ENCODE measurements at places on chromosomes 4 and X.

DNA sequence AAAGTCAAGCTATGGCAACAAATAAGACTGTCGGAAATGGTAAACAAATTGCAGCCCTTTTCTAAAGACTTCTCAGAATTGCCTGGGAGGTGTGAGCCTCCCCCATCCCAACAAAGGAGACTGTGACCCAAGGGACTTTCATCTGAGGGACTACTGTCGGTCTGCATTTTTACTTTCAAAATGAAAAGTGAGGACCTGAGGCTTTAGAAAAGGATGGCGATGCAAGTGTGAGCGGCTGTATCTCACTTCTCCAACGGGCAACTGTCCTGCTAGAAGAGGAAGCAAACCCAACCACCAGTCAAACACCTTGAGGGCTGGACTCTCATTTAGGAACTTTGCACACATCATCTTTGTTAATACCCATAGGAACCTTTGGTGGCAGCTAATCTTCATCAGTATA is 62.6 kb upstream of the CLNK start:
- no peak for DNase-seq

DNA sequence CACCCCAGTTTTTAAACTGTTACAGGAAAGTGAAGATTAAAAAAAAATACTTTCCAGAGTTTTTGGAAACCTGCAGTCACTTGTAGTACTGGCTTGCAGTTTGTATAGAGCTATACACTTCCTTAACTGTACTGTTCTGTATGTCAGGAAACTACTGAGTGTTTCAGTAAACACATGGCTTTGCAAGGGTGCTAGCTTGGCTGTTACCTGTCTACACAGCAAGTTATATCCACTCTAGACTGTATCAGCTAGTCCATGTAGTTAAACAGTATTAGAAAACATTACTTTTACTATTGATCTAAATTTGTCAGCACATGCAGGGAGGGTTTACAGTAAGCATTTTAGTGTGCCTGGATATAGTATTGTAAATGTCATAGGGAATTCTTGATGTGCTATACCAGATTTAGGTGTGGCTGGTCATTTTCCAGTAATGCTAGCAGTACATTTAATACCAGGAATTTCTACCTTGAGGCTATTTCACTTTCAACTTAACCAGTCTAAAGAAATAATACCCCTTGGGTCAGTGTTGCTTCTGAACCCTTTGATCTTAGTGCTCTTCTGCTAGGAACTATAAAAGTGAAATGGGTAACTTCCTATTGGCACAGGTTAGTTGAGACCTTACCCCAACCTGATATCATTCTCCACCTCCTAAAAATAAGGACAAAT is 192.3 kb upstream of the ANKRD50 start:
- no peak for DNase-seq

DNA sequence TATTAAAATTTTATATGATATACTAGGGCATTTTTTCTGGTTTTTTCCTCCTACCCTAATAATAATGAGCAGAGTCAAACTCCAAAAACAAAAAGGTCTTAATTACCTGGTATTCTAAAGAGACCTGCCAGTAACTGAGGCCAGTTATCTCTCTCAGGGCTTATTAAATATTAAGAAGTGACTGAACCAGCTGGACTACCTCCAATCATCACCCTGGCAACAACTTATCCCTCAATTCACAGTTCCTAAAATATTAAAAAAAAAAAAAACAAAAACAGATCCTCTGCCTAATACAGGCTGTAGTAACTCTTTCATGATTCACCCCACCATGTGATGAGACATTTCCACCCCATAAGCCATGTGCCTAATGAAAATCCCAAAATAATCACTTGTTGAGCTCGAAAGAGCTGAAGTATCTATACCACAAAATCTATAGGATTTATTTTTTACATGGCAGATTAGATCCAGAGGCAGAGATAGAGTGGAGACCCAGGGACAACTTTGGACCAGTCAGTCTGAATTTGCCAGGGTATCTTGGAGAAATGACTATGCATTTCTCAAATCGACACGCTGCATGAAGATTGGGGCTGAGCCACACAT is 698.0 kb downstream of the FAT4 start:
- no peak for DNase-seq

DNA sequence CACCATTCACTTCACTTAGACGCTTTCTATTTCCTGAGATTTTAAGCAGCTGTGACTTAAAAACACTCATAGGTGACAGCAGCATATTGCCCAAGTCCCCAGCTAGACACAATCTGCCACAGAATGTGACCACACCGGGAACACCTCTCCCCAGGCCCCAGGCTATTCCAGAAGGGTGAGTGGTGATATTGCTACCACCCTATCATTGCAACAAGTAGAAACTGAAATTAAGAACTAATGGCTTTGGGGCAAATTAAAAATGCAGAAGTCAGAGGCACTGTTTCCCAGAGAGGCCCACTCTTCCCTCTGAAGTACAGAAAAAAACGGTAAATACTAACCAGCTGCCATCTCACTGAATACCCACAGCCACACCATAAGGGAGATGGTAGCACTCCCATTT is 35.0 kb downstream of the QDPR start:
- no peak for DNase-seq

DNA sequence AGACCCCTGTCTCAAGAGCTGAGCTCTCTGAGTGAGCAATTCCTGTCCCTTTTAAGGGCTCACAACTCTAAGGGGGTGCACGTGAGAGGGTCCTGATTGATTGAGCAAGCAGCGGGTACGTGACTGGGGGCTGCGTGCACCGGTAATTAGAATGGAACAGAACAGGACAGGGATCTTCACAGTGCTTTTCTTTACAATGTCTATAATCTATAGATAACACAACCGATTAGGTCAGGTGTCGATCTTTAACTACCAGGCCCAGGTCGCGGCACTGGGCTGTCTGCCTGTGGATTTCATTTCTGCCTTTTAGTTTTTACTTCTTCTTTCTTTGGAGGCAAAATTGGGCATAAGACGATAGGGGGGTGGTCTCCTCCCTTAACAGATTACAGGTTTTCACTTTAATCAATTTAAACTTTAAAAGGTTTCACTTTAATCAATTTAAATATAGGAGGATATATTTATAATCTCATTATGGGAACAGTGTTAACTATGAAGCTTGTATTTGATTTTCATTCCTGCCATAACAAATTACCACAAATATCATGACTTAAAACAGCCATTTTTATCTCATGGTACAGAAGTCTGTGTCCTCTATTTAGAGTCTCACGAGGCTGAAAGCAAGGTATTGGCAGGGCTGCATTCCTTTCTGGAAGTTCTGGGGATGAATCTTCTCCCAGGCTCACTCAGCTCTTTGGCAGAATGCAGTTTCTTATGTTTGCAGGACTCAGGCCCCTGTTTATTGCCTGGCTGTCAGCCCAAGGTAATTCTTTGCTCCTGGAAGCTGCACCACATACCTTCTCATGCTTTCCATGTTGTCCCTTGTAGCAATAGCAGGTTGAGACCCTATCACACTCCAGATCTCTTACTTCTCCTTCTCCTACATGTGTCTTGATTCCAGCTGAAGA is 5.2 kb downstream of the SPATA4 start:
- DNase-seq = no peak

- no peak for DNase-seq
Observed at GRCh38 chr4:84917086-84917821, 49.2 kb downstream of the WDFY3 start.

- DNase-seq = no peak
Observed at GRCh38 chr4:109910256-109910655, 2.4 kb upstream of the EGF start.
